ENCODE measurements at places on chromosomes 5 and 9.
A peak's percentile ranks its signal among the peaks of the same experiment; 100 is the strongest.

GRCh38 chr5:116830079-116830478, 255.5 kb upstream of the SEMA6A start:
- DNase-seq: no peak

DNA sequence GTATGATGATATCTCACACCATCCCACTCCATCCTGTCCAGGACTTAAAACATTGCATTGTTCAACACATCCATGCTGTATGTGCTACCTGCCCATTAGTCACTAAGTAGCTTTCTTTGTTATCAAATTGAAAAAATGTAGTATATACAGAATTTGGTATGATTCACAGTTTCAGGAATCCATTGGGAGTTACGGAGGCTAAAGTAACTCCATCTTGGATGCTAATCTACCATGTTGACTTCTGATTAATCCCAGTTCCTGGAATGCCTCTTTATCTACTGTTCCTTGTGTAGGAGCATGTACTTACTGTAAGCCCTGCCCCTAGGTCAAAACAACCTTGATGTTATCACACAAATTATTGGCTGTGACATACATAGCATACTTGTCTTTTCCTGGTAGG, 38.9 kb upstream of the FOXB2 start:
- no peak for DNase-seq

- DNase-seq: no peak
Measured at GRCh38 chr5:23042226-23042625, 189.1 kb upstream of the CDH12 start.

GRCh38 chr9:110541950-110542349, 37.6 kb downstream of the SVEP1 start:
- DNase-seq: no peak

DNA sequence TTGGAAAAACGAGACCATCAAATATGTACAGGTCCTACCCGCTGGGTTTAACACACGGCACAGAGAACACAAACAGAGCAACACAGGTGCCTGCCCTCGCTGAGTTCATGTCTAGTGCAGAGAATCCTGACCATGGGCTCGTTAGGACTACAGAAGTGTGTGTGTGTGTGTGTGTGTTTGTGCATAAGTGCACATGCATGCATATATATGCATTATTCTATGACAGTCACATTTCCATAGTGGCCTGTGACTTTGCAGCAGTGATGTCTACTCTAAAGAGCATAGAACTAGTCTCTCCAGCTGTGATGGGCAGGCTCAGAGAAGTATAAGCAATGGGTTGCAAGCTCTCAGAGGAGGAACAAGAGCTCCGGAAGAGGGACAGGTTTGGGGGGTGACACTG, 27.7 kb downstream of the ORM2 start:
- no peak for DNase-seq

DNA sequence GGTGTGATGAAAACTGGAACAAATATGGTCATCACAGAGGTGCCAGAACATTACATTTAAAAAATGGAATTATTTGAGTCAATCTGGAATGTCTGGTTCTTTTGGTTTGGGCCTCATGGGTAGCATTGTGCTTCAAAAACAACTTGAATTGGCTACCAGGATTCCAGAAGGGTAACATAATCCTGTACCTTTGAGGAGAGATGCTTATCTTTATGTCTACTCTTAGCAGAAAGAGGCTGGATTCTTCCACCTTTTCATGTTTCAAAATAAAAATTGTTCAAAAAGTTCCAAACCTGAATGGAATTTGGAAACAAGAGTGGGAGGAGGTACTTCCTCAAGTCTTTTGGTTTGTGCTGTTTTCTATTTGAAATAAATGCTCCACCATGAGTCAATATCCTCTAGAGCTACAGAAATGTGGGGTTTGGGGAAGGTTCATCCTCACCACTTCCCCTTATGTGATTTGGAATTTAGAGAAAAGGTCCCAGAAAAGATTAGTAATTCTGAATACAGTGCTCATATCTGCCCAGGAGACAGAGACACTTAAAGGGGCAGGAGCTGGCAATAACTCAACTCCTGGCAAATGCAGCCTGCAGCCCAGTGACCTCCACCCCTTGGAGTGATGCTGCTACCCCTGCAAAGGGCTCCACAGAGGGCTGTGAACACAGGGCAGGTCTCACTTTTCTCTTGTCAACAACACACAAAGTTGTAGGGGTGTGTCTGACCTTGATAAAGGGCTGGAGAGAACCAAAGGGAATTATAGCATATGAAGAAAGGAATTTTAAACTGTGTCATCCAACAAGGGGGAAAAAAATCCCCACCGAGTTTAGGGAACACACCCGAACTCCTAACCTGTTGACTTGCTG, 272.8 kb downstream of the CWC27 start:
- DNase-seq: no peak

- DNase-seq: peak; percentile 13
Measured at GRCh38 chr9:96020792-96021550, 145.5 kb downstream of the ERCC6L2 start.

DNA sequence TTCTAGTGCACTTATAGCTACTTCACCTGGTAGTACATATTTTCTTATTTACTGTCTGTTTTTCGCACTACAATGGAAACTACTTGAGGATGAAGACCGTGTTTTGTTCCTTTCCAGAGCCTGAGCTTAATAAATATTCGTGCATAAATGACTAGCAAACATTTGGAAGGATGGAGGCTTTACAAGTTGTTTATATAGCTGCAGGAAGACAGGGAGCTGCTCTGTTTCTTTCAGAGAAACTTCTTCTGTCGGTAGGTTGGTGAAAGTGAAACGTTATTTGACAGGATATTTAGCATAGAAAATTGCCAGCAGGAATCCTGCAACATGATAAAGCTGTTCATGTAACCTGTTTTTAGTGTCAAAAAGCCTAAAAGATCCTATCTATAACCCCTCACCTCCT, 210.6 kb downstream of the PCSK5 start:
- no peak for DNase-seq

GRCh38 chr5:132003982-132004381, 7.5 kb downstream of the ACSL6 start:
- DNase-seq: no peak

DNA sequence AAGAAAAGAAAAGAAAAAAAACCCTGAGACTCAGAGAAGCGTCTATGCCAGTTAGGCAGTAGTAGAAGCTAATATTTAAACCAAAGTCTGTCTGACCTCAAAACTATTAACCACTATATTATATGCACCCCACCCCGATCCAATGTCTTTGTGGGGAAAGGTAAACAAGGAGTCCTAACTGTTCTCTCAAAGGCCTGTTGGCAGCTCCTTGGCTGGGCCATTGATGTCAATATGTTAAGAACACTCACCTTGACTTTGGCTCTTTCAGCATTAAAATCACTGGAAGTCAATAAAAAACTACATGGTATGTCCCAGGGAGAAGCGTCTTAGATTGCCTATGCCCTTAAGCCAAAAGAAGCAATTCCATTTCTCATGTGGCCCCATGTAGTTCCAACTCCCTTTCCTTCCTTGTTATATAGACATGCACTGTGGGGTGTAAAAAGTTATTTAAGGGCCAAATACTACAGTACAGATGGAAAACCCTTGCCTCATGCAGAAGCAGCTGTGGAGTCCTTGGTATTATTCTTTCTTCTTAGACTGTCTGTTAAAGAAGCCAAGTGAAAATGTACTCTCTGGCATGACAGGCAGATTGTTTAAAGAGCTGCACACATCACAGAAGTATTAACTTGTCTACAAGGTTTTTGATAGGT, 308.6 kb upstream of the RPS23 start:
- DNase-seq: no peak

DNA sequence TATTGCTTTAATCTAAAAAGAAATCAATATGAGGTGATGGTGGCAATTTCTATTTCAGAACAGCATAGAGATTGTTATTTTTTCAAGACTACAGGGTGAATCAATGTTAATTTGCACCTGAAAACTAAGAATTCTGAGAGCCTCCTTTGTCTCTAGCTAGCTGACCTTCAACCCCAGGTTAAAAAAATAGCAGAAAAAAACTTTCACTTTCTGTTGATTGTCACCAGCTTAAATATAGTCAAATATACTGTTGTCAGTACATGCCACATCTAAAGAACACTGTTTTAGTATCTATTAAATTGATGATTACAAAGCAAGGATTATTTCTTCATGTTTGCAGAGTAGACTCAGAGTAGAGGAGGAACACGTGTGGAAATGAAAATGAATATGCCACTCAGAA, 1371.4 kb downstream of the MAT2B start:
- DNase-seq: no peak

- no peak for DNase-seq
Measured at GRCh38 chr5:33241802-33242201, 199.0 kb upstream of the TARS1 start.

DNA sequence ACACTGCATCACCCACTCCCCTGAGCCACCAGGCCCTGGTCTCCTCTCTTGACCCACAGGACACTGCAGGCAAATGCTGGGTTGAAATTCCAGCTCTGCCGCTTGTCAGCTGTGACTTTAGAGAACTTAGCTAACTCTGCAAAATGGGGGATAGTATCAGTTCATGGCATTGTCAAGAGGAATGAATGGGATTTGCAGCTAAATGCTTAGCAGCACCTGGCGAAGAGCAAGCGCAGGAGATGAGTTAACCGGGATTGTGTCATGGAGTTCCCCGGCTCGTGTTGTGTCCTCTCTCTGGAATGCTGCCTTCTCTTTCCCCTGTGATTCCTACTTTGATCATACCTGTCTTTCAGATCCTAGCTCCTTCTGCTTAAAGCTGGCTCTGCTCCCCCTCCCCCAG, 67.1 kb downstream of the DAB2IP start:
- no peak for DNase-seq

GRCh38 chr5:86806206-86806605, 188.5 kb downstream of the COX7C start:
- no peak for DNase-seq

GRCh38 chr9:129714511-129715061, 38.3 kb downstream of the PTGES start:
- no peak for DNase-seq

GRCh38 chr5:4640795-4641194, 499.3 kb upstream of the ADAMTS16 start:
- DNase-seq: no peak

DNA sequence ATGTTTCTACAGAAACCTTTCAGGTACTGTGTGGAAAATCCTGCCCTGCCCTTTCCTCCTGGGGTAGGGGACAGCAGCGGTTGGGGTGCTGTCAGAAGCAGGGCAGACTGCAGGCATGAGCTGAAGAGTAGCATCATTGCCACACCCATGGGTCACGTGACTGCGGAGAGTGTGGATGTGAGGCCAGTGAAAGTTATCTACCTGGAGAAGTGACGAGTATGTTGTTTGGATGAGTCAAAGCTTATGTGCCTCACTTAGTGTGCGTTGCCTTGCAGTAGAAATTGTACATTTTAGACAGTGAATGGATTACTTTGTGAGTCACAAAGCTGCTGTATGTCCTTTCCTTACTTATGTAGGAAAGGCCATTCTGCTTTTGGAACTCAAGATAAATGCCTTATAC, 21.7 kb upstream of the ACTBL2 start:
- DNase-seq: no peak

DNA sequence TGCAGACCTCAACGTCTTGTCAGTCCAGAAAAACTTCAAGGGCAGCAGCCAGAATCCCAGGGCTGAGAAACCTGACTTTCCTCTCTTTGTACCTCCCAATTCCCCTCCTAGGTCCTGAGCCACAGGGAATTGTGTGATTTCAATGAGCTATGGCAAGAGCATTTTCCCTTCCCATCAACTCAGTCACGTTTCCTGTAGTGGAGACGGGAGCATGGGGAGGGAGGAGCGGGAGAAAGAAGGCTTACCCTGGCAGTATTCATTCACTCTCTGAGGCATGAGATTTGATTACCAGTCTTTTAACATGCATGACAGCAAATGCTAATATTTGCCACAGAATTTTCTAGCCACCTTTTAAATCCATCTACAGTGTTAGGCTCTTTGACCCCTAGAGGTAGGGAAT, 109.4 kb upstream of the TBCA start:
- DNase-seq: no peak

- DNase-seq: no peak
Measured at GRCh38 chr5:4050203-4050602, 454.6 kb downstream of the IRX1 start.

- no peak for DNase-seq
Measured at GRCh38 chr5:68170826-68171558, 44.6 kb upstream of the PIK3R1 start.

DNA sequence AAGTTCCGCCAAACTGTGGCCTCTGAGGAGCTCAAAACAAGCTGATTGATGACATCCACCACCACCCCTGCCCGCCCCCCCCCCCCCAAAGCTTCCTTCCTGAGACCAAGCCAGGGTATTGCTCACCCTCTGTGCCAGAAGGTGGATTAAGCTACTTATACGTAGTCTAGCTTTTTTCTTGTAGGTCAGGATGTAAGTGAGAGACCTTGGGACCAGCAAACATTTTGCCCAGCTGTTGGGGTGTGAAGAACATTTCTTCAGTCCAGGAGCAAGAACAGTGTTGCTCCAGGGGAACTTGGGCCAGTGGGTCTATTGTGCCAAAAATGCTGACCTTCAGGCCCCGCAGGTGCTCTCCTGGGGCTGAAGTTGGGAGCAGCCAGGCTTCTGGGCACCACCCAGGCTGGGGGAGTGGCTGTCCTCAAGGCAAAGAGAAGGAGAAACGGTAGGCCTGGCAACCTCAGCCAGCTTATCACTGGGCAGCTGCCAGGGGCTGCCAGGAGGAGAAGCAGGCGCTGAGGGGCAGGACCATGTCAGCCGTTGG, 18.0 kb downstream of the NEURL1B start:
- DNase-seq: peak; percentile 5

GRCh38 chr9:130956636-130957450, 17.8 kb upstream of the FIBCD1 start:
- no peak for DNase-seq

- DNase-seq: peak; percentile 42
Measured at GRCh38 chr5:115735108-115735998, 81.1 kb downstream of the CDO1 start.

GRCh38 chr5:72633649-72634048, 126.4 kb upstream of the ZNF366 start:
- no peak for DNase-seq

GRCh38 chr5:62794456-62794855, 215.8 kb downstream of the LRRC70 start:
- no peak for DNase-seq

- no peak for DNase-seq
Measured at GRCh38 chr9:101481261-101481660, 45.7 kb upstream of the ALDOB start.

DNA sequence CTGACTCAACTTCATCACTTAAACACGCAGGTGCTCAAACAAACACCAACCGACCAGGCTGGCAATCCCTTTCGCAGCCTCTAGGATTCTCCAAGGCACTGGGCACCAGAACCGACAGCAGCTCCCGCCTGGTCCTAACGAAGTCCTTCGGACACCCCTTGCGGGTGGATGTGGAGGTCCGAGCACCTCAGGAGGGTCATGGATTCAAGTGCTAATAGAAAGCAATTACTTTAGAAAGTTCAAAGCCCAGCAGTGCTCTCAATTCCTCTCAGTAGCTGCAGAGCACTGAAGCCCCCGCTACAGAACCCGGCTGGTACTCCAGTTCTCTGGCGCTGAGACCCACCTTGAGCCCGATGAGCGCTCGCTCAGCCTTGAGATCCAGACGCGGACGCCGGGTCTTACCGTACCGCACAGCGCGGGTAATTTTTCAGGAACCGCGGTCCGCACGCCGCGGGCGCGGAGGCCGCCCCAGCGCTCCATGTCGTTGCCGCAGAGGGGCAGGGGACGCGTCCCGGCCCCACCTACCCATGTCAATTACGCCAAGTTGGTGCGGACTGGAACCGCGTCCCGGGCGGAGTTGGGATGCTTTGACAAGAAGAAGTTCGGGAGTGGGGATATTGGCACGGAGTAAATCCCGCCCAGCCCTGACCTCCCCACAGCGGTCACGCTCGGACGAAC, 638 bp downstream of the MARCHF3 start:
- DNase-seq: peak; percentile 7

Measured in DMS79 treated with DMSO at 0.1 percent for 48 hours (cell line).